Activated T-cell treated with anti-CD3 and anti-CD28 coated beads for 48 hours (primary cell): ENCODE measurements at places on chromosomes 5 and 9.

DNA sequence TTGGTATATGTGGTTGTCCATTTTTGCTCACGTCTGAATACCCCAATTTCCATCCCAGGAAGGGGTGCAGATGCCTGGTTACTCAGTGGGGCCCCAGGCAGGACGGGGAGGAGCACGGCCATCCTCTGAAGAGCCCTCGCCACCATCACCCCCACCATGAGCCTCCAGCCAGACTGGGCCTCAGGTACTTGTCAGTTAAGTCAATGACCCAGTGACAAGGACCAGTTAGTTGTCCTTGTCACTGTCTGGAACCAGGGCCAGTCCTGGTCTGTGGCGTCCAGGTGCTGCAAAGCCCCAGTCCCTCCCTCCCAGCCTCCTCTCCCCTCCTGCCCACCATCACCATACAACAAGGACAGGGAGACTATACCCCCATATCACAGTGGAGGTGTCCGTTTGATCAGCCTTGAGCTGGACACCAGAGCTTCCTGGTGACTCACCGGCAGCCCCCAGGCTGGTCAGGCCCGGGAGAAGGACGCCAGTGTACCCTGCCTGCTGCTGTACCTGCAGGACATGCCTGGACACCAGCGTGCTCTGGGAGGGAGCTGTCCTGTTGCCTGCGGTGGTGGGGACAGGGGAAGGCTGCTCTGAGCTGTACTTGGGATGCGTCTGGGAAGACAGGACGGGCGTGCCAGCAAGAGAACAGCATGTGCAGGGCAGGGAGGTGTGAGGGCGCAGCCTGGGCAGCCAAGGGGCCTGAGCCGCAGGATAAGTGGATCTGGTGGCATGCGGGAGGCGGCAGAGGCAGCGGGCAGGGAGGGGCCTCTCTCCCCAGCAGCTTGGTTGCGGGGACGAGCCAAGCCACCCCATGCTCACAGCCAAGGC lies 32.6 kb upstream of the TTLL11 start:
- DNase-seq = no peak

GRCh38 chr9:27272103-27272502 lies 24.8 kb downstream of the EQTN start:
- no peak for DNase-seq

GRCh38 chr5:103090791-103091190 lies 29.1 kb downstream of the GIN1 start:
- no peak for DNase-seq

DNA sequence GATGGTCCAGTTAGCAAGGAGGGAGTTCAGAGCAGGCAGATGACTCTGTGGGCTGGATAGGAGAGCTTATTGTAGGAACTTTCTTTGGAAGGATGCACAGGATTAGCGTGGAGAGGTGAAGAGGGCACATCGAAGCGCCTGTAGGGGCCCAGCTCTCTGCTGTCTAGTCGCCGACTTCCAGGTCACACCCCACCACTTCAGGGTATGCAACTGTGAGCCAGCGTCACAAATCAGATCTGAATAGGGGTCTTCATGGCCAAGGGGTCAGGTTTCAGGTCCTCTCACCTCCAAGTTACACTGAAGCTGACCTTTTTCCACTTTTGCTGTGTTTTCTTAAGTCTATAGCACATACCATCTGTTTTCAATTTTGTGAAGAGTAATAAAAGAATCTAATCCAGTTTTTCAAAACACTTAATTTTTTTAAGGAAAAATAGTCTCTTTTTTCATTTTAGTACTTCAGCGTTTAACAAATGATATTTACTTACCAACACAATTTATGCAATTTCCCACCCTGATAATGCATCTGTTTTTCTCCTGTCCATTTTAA lies 364.2 kb upstream of the CLINT1 start:
- no peak for DNase-seq

- no peak for DNase-seq
These were observed 731.3 kb downstream of the DTWD2 start for GRCh38 chr5:118257066-118257465.

DNA sequence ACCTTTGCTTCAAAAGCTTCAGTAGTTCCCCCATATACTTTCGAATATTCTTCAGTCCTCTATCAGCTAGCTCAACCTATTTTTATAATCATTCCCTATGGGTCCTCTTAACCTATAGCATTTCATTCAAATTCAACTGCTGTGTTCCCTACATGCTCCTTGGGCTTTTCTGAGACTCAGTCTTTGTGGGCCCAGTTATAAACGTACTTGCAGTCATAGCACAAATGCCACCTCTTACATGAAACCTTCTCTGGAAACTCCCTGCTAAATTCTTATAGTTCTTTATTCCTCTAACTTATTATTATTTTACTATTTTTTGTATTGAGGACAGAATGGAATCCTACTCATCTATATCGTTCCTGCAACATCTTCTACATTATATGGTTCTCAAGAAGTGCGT lies 24.7 kb downstream of the MLANA start:
- no peak for DNase-seq

- no peak for DNase-seq
These were observed 45.9 kb downstream of the MEGF9 start for GRCh38 chr9:120668399-120668798.

GRCh38 chr5:97476852-97477534 lies 293.9 kb upstream of the RIOK2 start:
- DNase-seq = no peak

- DNase-seq = no peak
These were observed 4.9 kb downstream of the SUSD1 start for GRCh38 chr9:112170235-112170634.

GRCh38 chr5:146878476-146879172 lies at the start of gene PPP2R2B:
TSS of gene PPP2R2B (minus strand) at chr5:146878757.
- DNase-seq = peak; percentile 17

GRCh38 chr5:80837679-80838078 lies 122.5 kb upstream of the RASGRF2 start:
- DNase-seq = peak; percentile 17

DNA sequence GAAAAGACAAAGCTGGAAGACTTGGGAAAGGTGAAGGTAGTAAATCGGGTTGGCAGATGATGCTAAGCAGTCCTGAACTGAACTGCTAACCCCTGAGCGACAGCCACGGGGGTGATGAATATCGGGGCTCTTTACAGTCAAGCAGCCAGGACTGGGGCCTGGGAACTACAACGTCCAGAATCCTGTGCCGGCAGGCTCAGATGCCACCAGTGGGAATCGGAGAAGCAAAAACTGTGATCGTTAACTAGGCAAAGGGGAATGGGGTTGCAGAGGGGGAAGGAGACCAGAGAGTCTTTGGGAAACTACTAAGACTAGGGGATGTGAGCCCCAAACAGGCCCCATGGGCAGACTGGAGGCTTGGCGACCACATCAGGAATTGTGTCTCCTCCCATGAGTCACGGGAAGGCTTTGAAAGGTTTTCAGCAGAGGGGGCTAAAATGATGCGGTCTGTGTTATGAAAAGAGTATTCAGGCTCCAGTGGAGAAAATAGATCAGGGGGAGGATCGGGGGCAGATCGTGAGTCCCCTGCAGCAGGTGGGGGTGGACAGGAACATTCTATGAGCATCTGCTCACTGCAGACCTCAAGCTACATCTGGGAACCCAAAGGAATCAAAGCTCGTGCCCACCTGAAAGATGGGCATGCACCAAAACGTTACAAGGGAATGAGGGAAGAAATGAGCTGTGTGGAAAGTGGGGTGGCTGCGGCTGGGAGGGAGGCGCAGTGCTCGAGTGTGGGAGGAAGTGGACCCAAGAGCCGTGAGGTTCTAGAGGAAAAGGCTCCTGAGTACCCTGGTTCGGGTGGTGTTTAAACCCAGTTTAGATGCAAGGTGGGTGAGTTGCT lies 53.8 kb downstream of the HRH2 start:
- no peak for DNase-seq

GRCh38 chr9:105510024-105510423 lies 47.9 kb upstream of the FKTN start:
- no peak for DNase-seq

DNA sequence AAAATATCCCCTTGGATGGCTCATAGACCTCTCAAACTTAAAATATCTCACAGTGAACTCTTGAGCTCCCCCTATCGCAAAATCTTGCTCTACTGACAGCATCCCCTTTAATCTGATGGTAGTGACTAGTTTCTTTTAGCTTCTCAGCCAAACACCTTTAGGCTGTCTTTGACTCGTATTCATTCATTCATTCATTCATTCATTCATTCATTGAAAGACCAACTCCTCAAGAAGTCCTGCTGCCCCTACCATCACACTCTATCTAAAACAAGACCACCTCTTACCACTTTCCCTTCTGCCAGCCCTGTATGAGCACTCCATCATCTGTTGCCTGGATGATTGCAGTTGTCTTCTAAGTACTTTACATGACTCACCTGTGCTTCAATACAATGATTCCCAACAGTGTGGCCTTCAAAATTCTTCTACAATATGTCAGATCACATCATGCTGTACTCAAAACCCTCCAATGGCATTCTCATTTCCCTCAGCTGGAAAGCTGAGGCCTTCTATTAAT lies 46.8 kb downstream of the ITGA2 start:
- no peak for DNase-seq

- DNase-seq = no peak
These were observed 114.9 kb downstream of the INVS start for GRCh38 chr9:100213730-100214477.

- DNase-seq = no peak
These were observed 18.2 kb downstream of the SPACA9 start for GRCh38 chr9:132896906-132897305.

DNA sequence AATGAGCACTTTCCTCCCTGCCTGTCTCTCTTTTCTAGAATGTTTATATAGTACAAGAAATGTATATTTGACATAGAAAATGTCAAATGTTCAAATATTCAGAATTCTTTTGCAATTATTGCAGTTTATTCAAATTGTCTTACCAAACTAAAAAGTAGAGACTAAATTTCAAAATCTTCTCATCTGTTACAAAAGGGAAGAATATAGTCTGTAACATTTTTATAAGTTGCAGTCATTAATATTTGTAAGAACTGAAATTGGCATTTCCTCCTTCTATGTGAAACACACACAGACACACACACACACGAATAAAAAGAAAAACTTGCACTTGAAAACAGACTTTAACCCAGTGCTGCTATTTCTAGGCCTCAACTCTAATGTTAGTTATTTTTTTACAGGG lies 56.4 kb downstream of the NR3C1 start:
- DNase-seq = no peak

DNA sequence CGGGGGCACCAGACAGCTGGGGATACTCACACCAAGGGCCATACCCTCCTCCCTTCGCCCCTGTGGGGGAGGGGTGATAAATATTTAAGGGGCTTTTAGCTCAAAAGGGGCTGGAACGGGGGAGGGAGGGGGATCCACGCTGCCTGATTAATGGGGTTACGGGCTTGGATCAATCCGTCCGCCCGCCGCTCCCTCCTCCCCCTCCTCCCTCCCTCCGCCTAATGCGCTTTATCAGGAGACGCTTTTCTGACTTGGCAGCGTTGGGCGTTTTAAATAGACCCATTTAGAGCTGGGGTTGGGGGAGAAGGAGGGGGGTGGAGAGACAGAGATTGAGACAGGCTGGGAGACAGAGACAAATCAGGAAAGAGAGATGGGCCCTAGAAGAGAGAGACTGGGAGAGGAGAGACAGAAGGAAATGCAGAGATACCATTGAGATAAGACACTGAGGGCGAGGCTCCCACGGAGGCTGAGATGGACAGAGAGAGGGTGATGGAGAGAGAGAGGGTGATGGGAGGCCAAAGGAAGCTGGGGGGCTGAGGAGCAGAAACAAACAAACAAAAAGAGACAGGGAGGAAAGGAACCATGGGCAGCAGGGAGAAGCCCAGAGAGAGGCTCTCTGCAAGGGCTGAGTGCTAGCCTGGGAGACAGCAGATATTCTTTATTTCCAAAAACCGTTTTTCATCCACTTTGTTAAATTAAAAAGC lies 10.3 kb downstream of the CNTFR start:
- no peak for DNase-seq

DNA sequence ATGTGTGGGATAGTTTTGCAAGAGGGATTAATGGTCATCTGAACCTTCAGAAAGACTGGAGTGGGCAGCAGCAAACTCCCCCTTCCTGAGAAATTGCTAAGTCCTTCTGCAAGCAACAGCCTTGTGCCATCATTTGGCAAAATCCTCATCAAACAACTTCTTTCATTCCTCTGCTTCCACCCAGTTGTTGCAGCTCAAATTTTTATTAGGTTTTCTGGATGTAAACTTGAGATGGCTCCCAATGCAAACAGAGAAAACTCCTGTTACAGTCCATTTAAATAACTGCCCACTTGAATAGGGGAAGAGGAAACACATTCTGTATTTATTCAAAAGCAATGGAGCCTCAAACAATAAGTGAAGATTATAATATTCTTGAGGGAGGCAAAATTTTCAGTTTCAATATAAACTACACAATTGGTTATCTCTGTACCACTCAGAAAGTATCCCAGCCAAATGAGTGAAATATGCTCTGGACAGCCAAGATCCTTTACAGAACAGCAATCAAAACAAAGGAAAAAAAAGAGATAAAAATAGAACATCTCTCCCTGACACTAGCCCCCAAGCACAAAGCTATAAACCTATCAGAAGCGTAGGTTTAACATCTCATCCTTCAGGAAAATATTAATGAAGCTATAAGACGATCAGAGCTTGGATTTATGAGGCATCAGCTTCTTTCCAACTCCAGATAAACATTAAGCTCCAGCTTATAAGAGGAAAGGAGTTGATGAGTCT lies 17.3 kb upstream of the DAP start:
- DNase-seq = no peak

DNA sequence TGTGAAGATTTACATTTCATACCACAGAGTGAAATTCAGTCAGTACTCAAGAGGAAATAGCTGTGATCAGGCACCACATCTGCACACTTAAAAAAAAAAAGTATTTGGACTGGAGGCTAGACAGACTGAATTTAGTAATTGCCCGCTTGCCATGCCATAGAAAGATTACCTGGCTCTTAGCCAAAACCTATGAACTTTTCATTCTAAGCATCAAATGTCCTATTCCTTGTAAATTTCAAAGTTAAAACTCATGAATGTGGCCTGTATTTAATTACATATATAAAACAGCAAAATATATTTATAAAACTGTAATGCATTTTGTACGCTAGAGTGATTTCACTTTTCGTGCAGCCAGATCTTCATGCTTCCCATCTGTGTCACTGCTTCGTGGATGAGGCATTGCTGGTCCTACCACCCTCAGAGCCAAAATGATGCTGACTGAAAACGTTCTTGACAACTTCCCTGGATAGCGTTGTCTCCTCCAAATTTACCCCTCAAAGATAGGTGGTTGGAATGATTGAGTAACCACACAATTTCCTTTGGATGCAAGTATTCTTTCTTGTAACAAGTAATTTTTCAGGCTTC lies 447.9 kb upstream of the SGCD start:
- DNase-seq = no peak

DNA sequence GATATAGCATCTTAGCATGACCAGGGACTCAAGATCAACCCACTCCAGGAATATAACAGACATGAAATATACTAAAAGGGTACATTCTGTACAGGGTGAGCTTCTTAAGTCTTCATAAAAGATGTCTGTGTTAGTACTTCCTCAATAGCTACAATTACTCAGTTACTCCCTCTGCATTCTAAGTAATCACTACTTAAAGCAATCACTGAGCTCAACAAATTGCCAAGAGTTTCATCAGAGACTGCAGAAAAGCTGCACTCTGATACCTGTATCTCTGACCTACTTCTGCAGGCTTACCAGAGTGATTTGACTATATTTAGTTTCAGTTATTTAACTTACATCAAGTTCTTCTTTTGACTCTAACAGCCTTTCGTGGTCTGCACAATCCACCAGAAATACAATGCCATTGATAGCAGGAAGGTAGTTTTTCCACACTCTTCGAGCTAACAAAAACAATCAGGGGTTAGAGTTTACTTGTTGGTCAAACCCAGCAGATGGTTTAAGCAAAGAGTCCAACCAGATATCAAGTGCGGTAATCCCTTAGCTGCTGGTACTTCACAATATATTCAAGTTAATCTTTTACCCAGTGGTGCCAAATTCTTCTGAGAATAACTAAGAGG lies 23.3 kb downstream of the SAR1B start:
- no peak for DNase-seq

- DNase-seq = no peak
These were observed 473.4 kb downstream of the NTRK2 start for GRCh38 chr9:85142968-85143367.
